Dermis blood vessel endothelial cell (primary cell): ENCODE measurements at places on chromosomes 5 and 9. TPM values are rescaled to one million over a fixed set of nuclear protein-coding genes. Genes with fewer than 3 reads are reported as not detected.

The SEMA4D gene
- total RNA-seq: 2.9 and 8.1 TPM in 2 replicates

The NR5A1 gene
- not detected in 2 replicates for total RNA-seq

The BARHL1 gene
- total RNA-seq: not detected in 2 replicates

The COL23A1 gene
- total RNA-seq: 0.09 and 0.17 TPM in 2 replicates

The PCBD2 gene
- total RNA-seq: 4.8 and 8.6 TPM in 2 replicates

The ANKRD55 gene
- total RNA-seq: 1.2 and 3.2 TPM in 2 replicates

The WASHC1 gene
- 4.7 and 4.9 TPM in 2 replicates for total RNA-seq

The PCDHB16 gene
- total RNA-seq: 0.17 and 0.23 TPM in 2 replicates

The SPACA9 gene
- total RNA-seq: 1.3 and 1.4 TPM in 2 replicates

The PCDHA6 gene
- total RNA-seq: 0.09 and 0.17 TPM in 2 replicates

The SV2C gene
- 0.05 TPM in 1 of 2 replicates, not detected in the other for total RNA-seq

The DRD1 gene
- total RNA-seq: not detected in 2 replicates

The MGAT4B gene
- total RNA-seq: 229 and 248 TPM in 2 replicates

The KIAA0825 gene
- 1.0 and 1.9 TPM in 2 replicates for total RNA-seq
